ENCODE measurements at places on chromosomes 2 and 18.

GRCh38 chr2:145012214-145012670, 492.3 kb upstream of the ZEB2 start:
- DNase-seq, result no peak

GRCh38 chr2:200449149-200449548, 60.7 kb downstream of the KCTD18 start:
- DNase-seq, result no peak

DNA sequence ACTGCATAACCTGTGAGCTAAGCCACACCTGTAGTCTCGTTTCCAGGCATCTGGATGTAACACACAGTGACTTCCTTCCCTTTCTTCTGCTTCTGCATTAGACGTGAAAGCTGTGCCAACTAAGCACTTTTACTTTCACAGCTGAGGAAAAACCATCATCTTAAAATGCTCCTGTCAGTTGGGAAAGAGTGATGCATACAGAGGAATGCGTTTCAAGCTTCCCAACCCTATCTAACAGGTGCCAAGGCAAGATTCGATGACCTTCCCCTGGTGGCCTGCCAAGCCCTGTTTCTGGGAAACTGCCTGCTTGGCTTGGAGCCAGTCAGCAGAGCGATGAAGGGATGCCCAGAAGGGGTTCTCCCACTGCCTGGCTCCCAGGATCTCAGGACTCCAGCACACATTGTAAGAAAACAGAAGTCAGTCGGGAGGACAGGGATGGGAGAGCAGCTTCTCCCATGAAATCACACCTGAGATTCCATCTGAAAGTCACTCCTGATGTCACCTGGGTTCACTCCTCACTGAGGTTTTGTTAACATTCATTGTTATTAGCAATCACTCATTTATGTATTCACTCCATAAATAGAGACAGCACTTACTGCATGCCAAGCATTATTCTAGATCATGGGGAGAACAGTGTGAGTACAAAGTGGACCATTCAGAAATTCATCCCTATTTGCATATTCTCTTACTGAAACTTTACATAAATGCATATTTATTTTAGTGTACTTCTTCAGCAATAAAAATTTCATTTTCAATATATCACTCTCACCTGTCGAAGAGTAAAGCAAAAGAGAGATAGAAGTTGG, 64.1 kb downstream of the DTNA start:
- no peak for DNase-seq

DNA sequence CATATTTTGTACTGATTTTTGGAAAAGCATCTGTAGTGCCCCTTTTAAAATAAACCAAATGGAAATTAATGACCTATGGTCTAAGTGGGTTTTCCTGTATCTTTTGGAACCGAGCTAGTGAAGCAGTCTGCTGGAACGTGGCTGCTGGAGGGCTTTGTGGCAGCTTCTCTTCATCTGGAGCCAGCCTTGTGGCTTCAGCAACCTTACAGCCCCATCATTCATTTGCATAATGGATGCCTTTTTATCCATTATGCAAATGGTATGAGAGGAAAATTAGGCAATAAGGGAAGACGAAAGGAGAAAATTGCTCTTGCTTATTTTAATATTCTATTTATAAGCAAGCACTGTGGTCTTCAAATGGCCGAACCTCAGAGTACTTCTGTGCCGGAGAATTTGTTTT, 421.0 kb downstream of the PARD3B start:
- no peak for DNase-seq

DNA sequence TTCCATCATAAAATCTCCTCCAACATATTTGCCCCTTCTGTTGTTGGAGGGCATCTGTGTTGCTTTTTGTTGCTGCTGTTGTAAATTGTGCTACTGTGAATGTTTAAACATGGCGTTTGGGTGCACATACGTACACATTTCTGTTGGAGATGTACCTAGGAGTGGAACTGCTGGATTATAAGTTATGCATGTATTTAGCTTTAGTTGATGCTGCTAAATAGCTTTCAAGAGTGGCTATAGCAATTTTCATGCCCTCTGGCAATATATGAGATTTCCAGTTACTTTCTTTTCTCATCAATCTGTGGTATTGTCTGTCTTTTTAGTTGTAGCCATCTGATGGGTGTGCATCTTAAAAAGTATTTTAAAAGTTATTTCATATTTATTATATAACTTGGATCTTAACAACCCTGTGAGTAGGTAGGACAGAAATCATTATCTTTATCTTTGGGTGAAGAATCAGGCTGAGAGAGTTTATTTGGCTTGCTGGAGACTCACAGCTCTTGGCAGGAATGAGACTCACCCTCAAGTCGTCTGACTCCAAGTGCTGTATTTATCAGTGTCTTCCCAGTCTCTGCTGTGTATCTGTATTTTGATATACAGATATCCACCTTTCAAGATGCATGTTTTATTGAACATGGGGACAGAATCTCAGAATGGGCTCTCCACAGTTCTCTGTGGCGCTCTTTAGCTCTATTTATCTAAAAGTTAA, 16.9 kb downstream of the ZNF236 start:
- no peak for DNase-seq

- DNase-seq, result no peak
Observed at GRCh38 chr2:199922856-199923255, 11.8 kb downstream of the C2orf69 start.

GRCh38 chr2:18514526-18515461, 45.7 kb downstream of the RDH14 start:
- no peak for DNase-seq

DNA sequence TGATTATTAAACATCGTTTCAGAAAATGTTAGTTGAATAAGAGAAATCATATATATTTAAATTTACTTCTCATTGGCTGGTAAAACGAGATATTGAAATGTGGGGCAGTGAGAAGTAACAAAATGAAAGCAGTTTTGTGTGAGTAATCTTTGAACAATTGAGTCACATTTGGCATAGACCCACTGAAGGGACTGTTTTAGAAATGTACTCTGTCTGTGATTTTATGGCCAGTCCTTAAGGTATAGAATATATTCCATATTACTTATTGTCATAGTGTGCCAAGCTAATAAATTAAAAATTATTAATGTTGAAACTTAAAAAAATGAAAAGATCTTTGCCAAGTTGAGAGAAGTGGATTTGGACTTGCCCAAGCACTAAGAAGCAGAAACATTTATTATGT, 222.4 kb upstream of the COL3A1 start:
- DNase-seq, result no peak

DNA sequence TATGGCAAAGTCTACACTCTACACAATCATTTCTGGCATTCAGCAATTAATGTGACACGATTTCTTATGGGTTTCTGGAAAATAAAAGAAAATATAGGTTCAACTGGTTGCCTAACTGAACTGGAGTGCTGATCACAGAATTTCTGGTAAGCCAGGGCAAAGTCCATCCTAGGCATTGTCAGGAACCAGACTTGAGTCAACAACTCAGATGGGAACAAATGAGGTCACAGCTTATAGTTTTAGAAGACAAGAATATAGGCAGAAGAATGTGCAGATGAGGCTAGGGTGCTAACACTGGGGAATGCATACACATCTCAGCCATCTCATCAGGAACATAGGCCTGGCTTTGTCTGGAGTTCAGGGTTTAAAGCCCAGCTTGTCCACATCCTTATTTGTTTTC, 317.2 kb upstream of the ID2 start:
- no peak for DNase-seq

- DNase-seq, result no peak
Observed at GRCh38 chr2:47903781-47904490, 2.4 kb downstream of the FBXO11 start.

- DNase-seq, result no peak
Observed at GRCh38 chr2:235520787-235521186, 26.9 kb downstream of the AGAP1 start.

DNA sequence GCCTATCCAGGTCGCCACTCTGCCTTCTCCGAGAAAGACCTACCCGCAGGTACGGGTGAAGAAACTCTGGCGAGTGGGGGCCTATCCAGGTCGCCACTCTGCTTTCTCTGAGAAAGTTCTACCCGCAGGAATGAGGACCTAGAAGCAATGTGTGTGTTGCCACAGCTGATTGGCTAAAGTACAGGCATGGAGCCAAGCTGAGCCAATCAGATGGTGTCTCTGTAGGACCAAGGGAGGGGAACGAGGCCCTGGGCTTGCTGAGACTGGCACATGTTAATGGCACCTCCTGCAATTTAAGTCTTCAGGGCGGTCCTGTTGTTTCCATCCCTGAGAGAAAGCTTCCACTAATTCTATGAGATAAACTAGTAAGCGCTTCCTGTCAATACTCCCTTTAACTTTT, 82.3 kb downstream of the KCTD1 start:
- no peak for DNase-seq

- DNase-seq, result no peak
Observed at GRCh38 chr2:121999264-121999663, 243.8 kb downstream of the TSN start.

DNA sequence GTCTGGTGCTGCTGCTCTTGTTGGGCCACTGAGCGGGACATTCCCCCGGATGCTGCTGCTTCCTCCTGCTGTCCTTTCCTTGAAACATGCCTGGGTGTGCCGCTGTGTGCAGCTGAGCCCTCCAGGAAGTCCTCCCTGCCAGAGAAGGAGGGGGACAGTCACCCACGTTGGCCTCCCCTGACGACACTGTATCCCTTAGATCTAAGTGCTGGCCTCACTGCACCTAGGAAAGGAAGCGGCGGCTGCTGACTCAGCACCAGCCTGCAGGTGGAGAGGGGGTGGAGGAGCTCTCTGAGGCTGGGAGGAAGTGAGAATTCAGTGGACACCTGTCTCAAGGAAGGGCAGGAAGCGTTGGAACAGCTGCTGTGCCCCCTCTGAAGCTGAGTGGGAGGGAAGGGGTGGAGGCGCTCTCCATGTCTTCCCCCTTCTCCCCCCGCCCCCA, 239.8 kb downstream of the HAUS1 start:
- DNase-seq, result peak; percentile 80

- DNase-seq, result peak; percentile 89
Observed at GRCh38 chr2:64212801-64213321, 68.6 kb upstream of the PELI1 start.

DNA sequence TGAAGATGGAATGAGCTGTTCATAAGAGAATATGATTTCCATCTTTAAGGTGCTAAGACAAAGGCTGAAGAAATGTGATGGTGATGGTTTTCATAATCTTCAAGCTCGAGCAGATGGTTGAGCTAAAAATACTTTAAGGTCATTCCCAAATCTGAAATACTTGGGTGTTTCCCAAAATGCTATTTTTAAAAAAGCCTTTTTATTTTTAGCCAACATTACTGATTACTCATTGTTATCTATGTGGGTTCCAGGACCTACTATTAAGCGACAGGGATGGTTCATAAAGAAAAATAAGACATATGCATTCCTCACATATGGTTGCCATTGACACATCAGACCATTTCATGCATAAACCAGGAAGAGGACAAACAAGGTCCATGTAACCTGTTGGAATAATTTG, 298.5 kb downstream of the PLCL1 start:
- DNase-seq, result no peak

- DNase-seq, result peak; percentile 60
Observed at GRCh38 chr2:166090908-166091307, 36.9 kb downstream of the SCN1A start.

DNA sequence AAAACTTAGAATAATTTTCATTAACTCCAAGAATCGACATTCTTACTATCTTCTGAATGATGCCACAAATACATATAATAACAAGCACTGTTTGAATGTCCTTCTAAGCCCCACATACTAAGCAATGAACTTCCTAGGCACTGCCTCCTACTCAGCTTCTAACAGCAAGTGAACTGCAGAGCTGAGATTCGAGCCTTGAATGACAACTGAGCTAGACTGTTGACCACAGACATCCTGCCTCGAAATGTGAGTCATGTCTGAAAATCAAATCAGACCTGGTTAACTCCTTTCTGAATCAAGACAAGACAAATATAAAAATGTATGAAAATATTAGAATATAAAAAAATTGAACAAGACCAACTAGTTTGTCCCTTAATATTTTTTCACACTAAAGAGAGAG, 108.1 kb downstream of the MYT1L start:
- no peak for DNase-seq

DNA sequence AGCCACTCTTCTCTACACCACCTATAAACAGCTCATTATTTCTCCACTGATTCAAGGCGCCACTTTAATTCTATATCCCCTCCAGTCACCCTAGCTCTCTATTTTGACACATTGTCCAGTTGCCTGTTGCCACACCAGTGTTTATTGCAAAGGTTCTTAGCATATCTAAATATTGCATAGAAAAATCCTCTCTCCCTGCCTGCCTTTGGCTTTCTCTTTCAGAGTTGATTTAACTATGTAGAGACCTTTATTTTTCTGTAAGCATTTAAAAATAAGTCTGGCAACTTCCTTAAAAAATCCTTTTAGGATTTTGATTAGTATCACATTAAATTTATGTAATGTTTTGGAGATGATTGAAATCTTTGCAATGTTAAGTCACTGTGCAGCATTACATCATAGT, 47.9 kb upstream of the B3GNT7 start:
- no peak for DNase-seq

- DNase-seq, result no peak
Observed at GRCh38 chr2:157307021-157307420, 18.6 kb downstream of the ERMN start.

GRCh38 chr2:15890124-15890754, 50.1 kb upstream of the MYCN start:
- no peak for DNase-seq

- no peak for DNase-seq
Observed at GRCh38 chr2:5409898-5410381, 282.2 kb upstream of the SOX11 start.

- no peak for DNase-seq
Observed at GRCh38 chr2:184589261-184589660, 9.1 kb upstream of the ZNF804A start.

DNA sequence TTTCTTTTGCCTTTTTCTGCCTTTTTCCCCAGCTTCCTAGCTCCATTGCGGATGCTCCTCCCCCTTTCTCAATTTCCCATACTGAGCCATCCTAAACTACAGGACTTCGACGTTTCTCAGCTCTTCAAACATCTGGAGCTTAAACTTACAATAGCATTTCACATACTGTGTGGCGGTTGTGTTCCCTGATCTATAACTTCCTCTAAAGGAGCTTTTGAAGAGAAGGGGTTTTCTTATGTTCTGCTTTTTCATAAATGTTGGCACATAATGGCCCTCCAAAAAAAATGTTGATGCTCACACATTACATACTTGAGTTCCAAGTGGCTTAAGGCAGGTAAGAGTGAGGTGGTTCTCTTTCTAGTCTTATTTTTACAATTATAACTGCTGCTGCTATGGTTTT, 87.4 kb downstream of the RNF144A start:
- DNase-seq, result peak; percentile 54

GRCh38 chr2:161709428-161709827, 85.2 kb downstream of the SLC4A10 start:
- no peak for DNase-seq

GRCh38 chr2:177882501-177882900, 190.1 kb downstream of the PDE11A start:
- DNase-seq, result no peak

DNA sequence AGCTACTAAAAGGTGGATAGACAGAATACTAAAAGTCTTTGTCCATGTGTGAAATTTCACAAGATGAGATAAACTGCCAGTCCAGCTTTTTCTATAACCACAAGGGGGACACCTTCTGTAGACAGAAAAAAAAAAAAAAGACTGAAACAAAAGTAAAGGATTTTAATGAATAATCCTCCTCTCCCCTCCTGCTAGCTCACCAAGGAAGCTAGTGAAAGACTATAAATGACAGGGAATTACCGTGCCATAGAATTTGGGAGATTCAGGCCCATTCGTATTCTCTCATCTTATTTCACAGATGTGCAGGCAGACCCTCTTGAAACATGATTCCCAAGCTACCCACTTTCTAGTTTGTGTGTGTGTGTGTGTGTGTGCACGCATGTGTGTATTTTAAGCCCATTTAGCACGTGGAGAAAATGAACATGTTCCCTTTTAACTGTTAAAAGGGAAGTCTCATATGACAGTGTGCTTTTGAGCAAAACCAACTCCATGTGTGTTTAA, 36.3 kb upstream of the SLC8A1 start:
- peak; percentile 43 for DNase-seq

Data from CD14-positive monocyte (primary cell).